ENCODE measurements at places on chromosomes 7 and 10.

DNA sequence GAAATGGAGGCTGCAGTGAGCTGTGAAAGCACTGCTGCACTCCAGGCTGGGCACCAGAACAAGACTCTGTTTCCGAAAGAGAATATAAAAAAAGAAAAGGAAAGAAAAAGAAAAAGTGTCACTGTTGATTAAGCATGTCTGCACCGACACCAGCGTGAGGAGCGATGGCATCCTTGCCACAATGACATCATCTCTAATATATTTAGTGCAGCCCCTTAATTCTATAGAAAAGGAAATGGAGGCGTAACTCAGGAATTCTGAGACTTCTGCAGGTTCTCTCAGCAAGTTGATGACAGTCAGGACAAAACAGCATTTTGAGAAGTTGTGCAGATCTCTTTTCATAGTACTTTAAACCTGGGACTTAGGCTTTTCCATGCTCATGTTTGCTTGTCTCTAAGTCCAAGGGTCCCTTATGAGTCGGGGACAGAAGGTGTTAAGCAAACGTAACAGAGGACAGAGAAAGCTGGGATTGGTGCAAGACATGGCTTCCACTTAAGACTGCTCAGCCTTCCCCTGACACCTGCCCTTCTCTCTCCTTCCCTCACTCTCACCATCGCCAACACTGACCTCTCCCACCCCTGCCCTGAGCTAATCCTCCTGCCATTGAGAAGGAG is 16.9 kb upstream of the ANKRD1 start:
- DNase-seq: no peak

DNA sequence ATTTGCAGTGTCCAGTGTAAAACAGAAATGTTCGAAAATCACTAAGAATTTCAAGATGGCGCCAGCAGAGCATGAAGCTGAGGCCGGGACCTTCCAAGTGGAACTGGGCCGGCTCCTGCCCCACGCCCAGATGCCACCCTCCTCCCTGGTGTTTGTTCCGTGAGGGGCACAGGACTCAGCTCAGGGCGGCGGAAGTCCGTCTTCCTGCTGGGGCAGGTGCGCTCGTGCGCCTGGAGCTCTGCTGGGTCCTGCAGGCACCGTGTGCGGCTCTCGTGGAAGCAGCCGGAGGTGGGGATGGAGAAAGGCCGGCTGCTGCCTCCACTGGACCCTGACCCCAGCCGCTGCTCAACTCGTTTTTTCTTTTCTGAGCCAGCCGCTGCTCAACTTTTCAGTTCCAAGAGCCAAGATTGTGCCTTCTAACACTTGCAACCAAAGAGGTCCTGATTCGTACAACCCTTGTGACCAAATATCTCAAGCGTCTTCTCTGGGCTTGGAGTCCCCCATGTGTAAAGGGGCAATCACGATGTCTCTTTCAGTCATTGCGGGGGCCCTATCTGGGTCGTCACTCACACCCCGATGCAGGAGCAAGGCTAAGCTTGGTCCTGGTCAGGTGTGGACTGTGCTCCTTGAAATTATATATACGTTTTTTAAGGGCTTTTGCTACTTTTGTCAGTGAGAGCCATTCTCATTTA is 334.4 kb downstream of the ADARB2 start:
- no peak for DNase-seq

DNA sequence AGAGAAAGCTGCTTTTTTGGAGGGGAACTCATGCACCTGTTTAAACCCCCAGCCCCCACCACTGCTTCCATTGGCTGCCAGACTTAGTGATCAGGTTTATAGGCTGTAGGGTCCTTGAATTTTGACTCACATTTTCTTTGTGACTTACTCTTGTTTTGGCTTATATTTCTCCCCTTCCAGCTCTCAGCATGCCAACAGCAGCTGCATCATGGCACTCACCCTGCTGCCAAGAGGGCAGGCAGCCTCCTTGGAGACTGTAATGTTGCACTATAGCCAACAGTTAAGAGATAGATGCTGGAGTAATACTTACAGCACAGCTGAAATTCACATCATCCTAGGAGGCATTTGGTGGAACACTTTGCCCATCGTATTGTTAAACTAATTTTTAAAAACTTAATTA is 98.0 kb upstream of the GLCCI1 start:
- DNase-seq: no peak

GRCh38 chr10:63563623-63564022 is 42.4 kb downstream of the REEP3 start:
- no peak for DNase-seq

DNA sequence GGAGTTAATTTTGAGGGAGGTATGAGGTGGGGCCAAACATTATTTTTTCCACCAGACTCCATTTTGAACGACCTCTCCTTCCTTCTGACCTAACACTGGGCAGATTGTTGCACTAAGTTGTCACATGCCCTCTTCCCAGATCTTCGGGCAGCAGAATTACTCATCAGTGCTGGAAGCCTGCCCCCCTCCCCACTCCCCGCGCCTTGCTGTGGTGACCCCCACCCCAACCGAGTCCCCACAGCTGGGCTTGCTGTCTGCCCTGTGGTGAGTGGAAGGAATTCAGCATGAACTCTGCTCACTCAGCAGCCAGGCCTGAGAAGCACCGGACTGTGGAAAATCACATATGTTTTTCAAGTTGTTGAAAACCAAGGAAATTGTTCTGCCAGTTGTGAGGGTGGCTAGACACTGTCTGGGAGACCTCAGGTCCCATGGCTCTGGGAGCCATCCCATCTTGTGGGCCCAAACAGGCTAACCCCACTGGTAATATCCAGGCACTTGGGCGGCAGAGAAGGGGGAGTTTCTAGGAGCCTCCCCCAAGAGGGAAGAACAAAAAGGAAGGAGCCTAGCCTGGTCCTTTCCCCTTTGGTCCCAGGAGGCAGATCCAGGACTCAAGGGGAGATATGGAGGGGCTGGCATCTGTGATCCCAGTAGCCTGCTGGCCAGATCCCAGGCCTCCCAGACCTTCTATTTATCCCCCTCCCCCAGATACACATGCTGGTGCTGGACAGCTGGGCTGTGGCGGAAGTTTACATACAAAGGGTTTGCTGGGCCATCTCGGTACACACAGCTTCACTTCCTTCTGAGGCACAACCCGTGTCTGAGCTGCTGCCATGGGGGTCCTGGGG is 3.5 kb upstream of the AEBP1 start:
- no peak for DNase-seq

GRCh38 chr7:74306730-74307469 is 17.7 kb downstream of the CLIP2 start:
- no peak for DNase-seq

DNA sequence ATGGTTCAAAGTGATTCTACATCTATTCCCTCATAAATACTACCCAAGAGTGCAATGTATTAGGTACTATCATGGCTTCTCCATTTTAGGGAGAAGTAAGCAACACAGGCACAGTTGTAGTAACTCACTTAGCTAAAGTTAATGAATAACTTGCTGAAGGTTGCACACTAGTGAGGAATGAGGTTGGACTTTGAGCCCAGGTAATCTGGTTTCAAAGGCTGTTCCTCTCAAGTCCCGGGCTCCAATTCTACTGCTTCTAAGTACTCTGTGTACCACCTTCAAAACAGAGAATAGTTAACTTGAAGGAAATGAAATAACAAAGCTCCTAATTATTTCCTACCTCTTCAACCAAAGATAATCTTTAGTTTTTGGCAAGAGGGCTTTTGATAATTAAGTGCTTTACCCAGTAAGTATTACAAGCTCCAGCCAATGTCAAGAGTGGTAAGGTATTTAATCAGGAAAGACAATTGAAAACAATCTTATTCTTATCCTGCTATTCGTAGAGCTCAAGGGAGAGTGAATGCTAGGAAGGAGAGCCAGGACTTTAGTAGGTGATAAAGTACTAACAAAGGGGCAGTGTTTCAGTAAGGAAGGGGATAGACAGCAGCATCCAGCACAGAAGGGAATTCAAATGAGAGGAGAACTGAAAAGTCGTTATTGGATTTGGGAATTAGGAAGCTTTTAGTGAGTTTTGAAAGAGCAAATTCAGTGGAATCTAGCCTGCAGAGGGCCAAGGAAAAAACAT is 158.2 kb upstream of the PTPRZ1 start:
- DNase-seq: no peak

- DNase-seq: no peak
Measured at GRCh38 chr7:122310119-122311021, 5.8 kb upstream of the FEZF1 start.

- DNase-seq: no peak
Measured at GRCh38 chr10:79386637-79387465, 39.6 kb downstream of the PPIF start.

DNA sequence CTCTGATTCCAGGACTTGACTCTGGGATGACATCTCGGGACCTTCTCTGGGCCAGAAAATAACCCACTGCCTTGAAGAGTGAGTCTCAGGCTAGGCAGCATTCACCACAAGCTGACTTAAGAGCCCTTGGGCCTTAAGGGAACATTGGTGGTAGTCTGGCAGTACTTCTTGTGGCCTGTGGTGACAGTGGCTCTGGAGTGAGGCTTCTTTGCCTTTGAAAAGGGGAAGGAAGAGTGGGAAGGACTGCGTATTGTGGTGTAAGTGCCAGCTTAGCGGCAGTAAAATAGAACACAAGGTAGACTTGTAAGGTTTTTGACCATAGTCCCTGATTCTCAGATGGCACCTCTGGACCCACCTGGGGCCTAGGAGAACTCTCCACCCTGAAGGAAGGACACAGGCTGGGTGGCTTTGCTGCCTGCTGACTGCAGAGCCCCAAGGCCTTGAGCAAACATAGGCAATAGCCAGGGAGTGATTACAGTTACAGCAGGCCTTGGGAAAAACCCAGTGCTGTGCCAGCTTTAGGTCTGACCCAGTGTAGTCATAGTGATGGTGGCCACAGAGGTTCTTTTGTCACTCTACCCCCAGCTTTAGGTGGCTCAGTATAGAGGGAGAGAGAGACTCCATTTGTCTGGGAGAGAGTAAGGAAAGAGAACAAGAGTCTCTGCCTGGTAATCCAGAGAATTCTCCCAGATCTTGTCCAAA is 483.9 kb downstream of the SH2D4B start:
- no peak for DNase-seq

GRCh38 chr10:77837248-77837924 is 89.2 kb downstream of the DLG5 start:
- peak; percentile 53 for DNase-seq

DNA sequence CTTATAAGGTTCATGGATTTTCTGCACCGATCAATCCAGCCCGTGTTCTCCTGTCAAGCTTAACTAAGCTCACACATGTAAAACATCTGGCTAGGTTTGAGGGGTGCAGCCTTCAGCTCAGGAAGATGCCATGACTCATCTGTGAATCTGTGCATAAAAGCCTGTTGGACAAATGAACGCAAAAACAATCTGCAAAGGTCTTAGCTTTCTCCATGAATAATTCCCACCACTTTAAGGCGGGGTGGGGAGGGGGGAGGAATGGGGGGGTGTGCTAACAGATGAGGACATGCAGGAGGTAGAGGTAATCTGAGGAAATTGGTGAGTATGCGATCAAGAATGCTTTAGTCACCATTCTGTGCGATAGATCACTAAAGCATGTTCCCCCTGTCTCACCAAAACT is 4.8 kb downstream of the DOCK4 start:
- no peak for DNase-seq

- DNase-seq: no peak
Measured at GRCh38 chr7:30815951-30816644, 44.9 kb downstream of the MINDY4 start.

- no peak for DNase-seq
Measured at GRCh38 chr7:149293338-149293737, 31.3 kb downstream of the ZNF783 start.

GRCh38 chr10:79028056-79028430 is 40.7 kb upstream of the ZMIZ1 start:
- no peak for DNase-seq

GRCh38 chr7:92714767-92715166 is 121.6 kb downstream of the CDK6 start:
- no peak for DNase-seq

DNA sequence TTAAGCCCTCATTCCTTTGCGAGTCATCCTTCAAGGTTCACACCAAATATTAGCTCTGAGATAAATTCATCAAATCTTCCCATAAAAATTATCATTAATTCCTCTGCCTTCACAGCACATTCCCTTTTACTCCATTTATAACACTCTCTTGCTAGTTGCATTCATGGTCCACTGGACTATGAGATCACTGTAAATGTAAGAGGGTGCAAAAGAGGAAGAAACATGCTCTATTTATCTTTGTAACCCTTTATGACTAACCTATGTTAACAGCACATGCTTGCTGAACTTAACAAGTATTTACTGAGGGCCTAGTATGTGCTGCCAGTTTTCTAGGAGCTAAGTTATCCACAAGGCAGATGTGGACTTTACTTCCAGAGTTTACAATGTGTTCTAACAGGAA is 86.7 kb upstream of the TMEM168 start:
- no peak for DNase-seq

DNA sequence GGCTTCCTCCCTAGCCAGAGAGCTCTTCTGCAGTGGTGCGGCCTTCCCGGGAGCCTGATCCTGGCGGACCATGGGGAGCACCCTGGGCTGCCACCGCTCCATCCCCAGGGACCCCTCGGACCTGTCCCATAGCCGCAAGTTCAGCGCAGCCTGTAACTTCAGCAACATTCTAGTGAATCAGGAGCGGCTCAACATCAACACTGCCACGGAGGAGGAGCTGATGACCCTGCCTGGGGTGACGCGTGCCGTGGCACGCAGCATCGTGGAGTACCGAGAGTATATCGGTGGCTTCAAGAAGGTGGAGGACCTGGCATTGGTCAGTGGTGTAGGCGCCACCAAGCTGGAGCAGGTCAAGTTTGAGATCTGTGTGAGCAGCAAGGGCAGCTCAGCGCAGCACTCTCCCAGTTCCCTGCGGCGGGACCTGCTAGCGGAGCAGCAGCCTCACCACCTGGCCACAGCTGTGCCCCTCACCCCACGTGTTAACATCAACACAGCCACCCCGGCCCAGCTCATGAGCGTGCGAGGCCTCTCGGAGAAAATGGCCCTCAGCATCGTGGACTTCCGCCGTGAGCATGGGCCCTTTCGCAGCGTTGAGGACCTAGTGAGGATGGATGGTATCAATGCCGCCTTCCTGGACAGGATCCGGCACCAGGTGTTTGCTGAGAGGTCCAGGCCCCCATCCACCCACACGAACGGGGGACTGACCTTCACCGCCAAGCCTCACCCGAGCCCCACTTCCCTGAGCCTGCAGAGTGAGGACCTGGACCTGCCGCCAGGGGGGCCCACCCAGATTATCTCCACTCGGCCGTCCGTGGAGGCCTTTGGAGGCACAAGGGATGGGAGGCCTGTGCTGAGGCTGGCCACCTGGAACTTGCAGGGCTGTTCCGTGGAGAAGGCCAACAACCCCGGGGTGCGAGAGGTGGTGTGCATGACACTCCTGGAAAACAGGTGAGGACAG is 1.5 kb downstream of the EEPD1 start:
- no peak for DNase-seq

DNA sequence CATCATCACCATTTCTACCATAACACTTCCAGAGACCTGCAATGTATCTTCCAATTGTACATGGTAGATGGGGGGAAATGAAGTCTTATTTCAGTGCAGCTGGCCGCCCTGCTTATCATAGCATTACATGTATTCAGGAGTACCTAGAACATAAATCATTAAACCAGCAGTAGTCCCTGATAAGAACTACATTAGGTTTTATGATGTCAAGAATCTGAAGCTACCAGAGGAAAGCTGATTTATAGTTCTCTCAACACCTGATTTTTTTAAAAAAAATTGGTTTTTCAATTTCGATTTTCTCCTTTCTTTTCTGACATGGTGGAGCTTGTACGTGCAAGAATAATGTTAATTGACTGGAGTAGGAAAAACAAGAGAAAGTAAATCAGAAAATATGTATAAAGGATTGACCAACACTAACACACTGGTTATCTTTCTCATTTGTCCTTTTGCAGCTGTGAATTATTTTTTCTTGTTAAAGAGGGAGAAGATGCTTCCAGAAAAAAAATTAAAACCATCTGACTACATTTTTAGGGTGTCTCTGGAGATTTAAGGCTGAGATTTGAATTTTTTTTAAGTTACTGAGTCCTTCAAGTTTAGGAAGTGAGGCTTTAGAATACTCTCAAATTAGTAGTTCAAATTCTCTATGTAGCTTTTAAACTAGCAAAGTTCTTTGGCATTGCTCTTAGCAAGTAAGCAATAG is 59.1 kb downstream of the CSTF2T start:
- no peak for DNase-seq
